A549 treated with dexamethasone at 1 μM for 4 hours (cell line): ENCODE measurements at places on chromosomes 11 and 22. TPM values are rescaled to one million over a fixed set of nuclear protein-coding genes. Genes with fewer than 3 reads are reported as not detected.

Gene BAIAP2L2
- 4.9 to 8.7 TPM (median 7.9 TPM) in 5 replicates for total RNA-seq

Gene NCF4
- total RNA-seq: 0.11 to 0.13 TPM in 2 of 5 replicates, not detected in the others

Gene DTX4
- 3.6 to 4.7 TPM (median 4.5 TPM) in 5 replicates for total RNA-seq

Gene TCN1
- 0.13 to 0.46 TPM (median 0.20 TPM) in 5 replicates for total RNA-seq

Gene PTPRCAP
- total RNA-seq: 0.18 to 0.39 TPM (median 0.28 TPM) in 5 replicates

Gene C11orf42
- total RNA-seq: not detected in 5 replicates

Gene CACNA1I
- total RNA-seq: 0.06 to 0.13 TPM (median 0.11 TPM) in 5 replicates

Gene UCP2
- 83.0 to 92.6 TPM (median 87.9 TPM) in 5 replicates for total RNA-seq

Gene POU2F3
- total RNA-seq: not detected in 5 replicates

Gene KCNQ1
- 0.52 to 0.75 TPM (median 0.60 TPM) in 5 replicates for total RNA-seq

Gene P2RY6
- 2.8 to 6.6 TPM (median 5.5 TPM) in 5 replicates for total RNA-seq

Gene FGF19
- total RNA-seq: 0.05 to 0.09 TPM (median 0.06 TPM) in 4 of 5 replicates, not detected in the other

Gene EHF
- total RNA-seq: 0.83 to 1.7 TPM (median 1.2 TPM) in 5 replicates

Gene MMP13
- not detected in 5 replicates for total RNA-seq

Gene OR52N4
- total RNA-seq: not detected in 5 replicates

Gene SPDYC
- total RNA-seq: not detected in 5 replicates

Gene SLC2A11
- total RNA-seq: 7.9 to 11.3 TPM (median 10.2 TPM) in 5 replicates

Gene OR8D1
- total RNA-seq: not detected in 5 replicates

Gene OR4S2
- not detected in 5 replicates for total RNA-seq

Gene MFRP
- total RNA-seq: not detected in 5 replicates

Gene KLHL35
- 0.87 to 1.3 TPM (median 0.98 TPM) in 5 replicates for total RNA-seq
